ENCODE measurements at places on chromosomes 1 and 21.

GRCh38 chr1:172460887-172461315, 17.0 kb upstream of the PIGC start:
- DNase-seq, result no peak

GRCh38 chr1:6172549-6172948, 7.6 kb downstream of the CHD5 start:
- no peak for DNase-seq

- no peak for DNase-seq
Observed at GRCh38 chr1:187893471-187893870, 1064.7 kb downstream of the PLA2G4A start.

DNA sequence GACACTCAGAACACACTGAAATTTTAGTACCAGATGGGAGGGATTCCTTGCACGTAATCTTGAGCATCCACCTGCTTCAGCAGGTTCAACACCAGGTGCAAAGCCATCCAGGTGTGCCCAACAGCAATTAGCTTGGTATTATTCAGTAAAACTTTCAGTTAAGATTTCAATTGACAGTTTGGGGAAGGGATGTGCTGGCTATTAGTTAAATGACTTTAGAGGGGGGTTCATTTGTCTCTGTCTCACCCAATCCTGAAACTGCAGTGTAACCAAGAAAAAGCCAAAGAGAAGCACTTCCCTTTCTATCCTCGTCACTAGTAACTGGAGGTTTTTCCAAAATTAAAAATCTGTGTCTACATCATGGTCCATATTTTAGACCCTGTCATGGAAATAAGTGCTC, 90.9 kb downstream of the PIK3R3 start:
- DNase-seq, result no peak

GRCh38 chr1:225544924-225545323, 108.0 kb downstream of the ENAH start:
- DNase-seq, result no peak

DNA sequence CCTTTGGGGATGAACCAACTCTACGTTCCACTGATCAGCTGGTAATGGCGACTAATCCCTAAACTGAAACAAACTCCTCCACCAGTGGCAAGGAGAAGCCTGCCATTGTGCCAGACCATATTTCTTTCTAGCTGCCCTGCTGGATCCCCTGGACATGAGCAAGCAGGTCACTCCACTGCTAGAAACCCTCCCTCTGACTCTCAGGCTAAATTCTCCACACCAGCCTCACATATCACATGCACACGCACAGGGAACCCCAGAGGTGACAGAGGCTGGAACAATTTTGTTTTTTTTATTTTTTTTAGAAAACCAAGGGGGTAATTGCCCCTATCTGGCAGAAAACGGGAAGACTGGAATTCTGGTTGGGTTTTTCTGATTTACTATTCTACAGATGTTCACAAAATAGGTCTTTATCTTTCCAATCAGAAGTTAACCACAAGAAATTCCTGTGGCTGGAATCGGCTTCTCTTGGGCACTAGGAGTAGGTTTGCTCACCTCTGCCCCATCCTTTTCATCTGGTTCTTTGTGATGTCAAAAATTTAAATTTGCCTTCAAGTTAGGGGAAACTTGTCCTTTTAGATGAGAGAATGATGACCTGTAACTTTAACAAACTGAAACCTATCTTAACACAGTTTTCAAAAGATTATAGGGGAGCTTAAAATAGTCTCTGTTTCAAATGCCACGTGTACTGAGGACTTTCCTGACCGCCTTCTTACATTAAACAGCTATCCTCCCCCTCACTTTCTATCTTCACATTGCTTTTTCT, 258.1 kb downstream of the SDCCAG8 start:
- no peak for DNase-seq

GRCh38 chr1:150249936-150250335, 7.6 kb upstream of the CA14 start:
- no peak for DNase-seq

DNA sequence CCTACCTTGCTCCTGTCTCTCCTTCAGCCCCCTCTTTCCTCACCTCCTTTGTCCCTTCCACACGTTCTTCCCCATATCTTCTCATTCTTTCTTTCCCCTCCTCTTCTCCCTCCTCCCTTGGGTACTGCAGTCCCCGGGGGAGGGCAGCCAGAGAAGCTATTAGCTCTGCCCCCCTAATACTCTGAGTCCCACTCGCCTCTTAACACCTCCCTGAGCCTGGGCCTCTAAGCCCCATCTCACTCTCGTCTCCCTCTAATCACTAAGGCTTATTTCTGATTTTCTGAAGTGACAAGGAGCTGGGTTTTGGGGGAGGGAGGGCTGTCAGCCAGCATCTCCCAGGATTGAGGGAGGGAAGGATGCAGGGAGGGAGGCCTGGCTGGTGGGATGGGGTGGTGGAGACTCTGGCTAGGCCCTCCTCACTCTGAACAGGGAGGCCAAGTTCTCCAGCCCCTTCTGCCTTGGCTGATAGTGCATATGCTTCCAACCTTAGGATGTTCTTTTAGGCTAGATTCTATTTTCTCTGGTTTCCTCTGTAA, 25.6 kb upstream of the DMBX1 start:
- no peak for DNase-seq

DNA sequence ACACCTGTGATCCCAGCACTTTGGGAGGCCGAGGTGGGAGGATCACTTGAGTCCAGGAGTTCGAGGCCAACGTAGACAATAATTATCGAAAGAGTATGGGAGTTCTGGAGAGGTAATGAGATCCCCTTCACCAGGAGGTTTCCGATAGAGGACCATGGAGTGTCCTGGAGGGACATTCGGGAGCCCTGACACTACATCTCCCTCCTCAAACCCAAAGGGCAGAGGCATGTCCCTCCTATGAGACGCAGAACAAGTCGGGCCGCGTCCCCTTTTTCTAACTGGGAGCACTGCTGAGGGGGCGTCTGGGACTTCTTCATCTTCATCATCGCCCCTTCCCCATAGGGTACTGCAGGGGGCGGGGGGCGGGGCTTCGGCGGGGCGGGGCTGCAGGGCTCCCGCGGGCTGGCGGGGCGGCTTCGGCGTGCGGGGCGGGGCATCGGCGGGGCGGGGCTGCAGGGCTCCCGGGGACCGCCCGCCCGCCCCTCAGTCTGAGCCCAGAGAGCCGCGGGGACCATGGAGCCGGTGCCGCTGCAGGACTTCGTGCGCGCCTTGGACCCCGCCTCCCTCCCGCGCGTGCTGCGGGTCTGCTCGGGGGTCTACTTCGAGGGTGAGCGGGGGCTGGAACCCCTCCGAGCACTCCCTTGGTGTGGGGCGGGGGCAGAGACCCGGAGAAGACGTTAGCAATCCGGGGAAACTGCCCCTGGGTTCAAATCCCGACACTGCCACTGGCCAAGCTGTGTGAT, at the start of gene THEMIS2:
TSS of gene THEMIS2 (plus strand) at position 486 of the 743 bp plus-strand sequence. CDS start at position 514, 28 bp downstream.
- peak; percentile 30 for DNase-seq

All from stromal cell of bone marrow (primary cell).